ENCODE measurements at places on chromosomes 1 and 21.

DNA sequence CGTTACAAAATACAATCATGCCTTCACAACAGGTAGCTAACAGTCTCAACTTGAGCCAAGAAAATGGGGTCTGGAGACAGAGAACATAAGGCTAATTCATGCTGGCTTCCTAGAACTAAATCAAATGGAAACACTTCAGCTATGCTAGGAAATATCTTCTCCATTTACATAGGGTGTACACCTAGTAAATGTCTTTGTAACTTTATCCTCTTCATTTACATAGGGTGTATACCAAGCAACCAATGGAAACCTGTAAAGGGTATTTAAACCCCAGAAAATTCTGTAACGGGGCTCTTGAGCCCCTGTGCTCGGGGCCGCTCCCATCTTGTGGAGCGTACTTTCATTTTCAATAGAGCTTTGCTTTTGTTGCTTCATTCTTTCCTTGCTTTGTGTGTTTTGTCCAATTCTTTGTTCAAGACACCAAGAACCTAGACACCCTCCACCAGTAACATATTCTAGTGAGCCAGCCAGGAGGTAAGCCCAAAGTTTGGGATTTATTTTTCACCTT lies 19.5 kb upstream of the CYP4X1 start:
- no peak for DNase-seq

DNA sequence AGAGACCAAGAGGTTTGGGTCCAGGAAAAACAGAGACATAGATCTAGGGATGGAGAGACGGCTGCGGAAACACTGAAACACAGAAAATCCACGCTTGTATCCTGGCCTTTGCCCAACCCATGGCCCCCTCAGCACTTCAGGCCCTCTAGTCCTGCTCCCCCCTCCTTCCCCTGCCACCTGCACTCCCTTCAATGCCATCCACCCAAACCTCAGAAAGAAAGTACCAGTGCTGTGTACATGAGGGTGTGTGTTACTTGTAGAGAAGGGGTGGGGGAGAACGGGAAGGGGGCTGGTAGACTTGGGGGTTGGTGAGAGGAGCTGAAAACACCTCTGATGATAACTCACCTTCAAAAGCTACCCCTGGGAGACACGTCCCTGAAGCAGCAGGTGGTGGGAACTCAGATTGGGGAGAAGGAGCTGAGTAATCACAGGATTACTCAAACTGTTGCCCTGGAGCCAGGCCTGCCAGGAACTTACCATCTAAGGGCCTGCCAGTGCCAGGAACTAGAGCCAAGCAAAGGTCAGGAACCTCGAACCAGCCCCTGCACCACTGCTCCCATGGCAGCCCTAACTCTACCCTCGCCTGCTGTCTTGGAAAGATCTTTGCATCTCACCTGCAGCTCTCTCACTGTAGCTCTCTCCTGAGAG lies 11.5 kb downstream of the RORC start:
- DNase-seq = no peak

- DNase-seq = no peak
These were observed 61.3 kb downstream of the NFASC start for GRCh38 chr1:204931768-204932572.

DNA sequence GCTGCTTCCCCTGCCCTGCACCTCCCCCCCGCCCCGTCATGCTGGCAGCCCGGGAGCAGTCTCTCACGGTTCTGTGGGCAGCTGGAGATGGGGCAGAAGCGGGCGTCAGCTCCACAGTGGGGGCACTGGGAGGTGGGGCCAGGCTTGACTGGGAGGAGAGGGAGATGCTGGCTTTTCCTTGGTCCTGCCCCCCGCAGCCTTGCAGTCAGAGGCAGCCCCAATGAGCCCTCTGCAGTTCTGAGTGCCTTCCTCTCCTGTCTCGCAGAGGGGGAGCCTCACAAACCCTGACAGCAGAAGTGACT lies 21.7 kb downstream of the ARHGEF10L start:
- DNase-seq = no peak

GRCh38 chr1:10768552-10768951 lies 27.9 kb downstream of the CASZ1 start:
- no peak for DNase-seq

DNA sequence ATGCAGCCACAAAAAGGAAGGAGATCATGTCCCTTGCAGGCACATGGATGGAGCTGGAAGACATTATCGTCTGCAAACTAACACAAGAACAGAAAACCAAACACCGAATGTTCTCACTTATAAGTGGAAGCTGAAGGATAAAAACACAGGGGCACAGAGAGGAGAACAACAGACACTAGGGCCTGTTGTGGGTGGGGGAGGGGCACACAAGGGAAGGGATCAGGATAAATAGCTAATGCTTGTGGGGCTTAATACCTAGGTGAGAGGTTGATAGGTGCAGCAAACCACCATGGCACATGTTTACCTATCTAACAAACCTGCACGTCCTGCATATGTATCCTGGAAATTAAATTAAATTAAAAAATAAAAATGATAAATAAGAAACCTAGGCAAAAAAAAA lies 969.9 kb downstream of the TTLL7 start:
- no peak for DNase-seq

DNA sequence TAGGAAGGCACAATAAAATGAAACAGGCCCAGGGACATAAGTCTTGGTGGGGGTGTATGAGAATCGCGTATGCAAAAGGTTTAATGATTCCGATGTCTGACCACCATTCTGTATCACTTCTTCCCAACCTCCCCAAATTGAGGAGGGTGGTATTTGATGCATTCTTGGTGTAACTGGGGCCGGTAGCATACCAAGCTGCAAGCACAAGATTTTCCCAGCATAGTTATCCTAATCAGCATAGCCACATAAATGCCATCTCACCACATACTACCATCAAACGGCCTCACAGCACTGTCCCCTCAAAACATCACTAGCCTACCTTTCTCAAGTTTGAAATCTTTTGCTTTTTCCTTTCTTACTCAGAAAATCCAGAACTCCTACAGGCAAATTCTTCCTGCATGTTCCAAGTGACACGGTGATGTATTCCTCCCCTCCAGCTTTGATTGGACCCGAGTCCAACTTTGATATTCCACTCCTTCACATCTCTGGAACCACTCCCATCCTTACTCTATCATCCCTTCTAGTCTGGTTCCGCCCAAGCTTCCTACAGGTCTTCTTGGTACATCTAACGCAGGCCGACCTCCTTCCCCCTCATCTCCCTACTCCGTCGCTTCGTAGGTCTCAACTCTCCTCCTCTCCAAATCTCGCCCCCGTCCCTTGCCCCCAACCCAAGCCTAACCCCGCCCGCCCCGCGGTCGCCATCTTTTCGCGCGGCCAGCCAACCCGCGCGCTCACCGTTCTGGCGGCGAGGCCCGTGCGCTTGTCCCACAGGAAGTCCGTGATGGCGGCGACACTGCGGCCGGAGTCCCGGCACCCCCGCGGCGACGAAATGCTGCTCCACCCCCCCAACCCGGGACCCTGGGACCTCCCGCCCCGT lies 600 bp downstream of the CLK2 start:
- no peak for DNase-seq

GRCh38 chr1:220876511-220877376 lies 2.5 kb upstream of the HLX start:
- DNase-seq = no peak

DNA sequence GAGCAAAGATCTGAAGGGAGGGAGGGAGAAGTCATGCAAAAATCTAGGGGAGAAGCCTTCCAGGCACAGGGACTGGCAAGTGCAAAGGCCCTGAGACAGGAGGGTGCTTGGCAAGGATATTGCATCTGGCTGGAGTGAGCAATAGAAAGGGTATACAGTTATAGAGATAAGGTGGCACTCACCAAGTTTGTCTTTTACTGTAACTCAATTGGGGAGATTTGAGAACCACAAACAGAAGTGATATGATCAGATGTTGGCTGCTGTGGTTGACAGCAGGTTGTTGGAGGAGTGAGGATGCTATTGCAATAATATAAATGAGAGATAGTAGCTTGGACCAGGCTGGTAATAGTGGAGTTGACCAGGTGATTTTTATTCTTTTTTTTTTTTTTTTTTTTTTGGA lies 25.6 kb downstream of the MCOLN3 start:
- DNase-seq = no peak

DNA sequence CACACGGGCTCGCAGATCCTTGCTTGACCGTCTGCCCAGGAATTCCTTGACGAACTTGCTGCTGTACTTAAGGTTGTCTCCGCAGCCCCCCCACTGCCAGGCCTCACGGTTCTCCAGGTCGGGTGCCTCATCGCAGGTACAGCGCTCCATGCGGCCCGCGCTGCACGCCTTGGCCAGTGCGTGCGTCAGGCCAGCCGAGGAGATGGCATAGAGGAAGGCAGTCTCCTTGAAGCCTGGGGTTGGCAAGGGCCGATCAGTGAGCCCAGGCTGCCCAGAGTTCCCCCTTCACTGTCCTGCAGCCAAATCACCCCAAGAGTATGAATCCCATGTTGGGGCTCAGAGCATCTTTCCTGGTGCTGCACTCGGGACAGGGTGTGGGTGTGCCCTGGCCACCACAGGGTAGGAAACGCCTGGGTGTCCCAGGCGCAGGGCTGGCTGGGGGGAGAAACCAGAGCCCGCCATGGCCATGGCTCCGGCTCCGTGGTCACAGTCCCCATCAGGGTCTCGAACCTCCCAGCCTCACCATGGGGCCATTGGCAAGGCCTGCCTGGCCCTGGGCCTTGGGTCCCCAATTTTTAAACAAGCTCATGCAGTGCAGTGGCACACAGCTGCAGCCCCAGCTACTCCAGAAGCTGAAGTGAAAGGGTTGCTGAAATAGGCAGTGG lies 23.4 kb downstream of the WNT9A start:
- DNase-seq = no peak

DNA sequence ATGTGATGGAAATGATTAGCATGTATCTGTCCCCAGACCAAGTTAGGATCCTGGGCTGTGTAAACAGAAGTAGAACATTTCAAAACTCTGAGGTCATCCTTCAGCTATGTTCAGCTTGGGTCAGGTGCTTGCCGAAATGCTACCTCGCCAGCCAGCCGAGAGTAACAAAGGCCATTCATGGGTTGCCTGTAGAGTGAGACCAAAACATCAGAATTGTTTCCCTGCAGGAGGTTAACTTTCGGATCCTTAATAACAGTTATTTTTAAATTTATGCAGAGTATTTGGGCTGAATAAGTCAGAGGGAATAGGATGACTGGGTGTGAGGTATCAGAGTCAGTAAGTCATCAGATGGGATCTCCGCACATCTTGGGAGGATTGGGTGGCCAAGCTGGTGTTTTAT lies 35.6 kb downstream of the SMYD2 start:
- DNase-seq = no peak

DNA sequence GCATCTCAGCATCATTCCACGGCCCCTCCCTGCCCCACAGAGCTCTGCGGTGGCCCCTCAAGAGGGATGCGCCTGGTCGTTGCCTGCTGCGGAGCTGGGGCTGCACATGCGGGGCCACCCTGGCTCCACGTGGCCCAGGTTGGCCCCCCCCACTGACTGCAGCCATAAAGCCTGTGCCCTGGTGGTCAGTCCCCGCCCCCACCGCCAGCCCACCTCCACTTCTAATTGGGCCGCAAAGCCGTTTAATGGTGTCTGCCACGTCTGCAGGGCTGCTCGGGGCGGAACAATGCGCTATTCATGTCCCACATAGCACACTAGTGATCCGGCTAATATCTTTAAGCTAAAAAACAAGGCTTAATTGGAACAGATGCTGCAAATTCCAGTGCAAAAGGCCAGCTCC lies 33.5 kb upstream of the ACTRT2 start:
- no peak for DNase-seq

DNA sequence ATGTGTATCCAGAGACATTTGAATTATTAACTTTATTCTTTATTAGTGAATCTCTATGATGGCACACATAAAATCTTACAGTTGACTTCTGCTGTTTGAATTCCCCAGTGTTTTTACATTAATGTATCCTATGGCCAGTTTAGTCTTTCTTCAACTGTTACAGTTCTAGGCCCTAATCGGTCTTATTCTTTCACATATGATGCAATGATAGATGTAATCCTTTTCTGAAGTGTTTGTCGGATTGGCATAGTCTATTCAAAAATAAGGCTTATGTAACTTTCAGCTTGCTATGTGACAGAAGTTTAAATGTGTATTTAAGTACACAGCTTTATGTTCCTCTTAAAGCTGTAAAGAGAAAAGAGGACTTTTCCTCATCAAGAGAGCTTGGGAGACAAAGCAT lies 26.4 kb upstream of the KIAA1614 start:
- no peak for DNase-seq

- DNase-seq = no peak
These were observed 18.7 kb downstream of the NEK2 start for GRCh38 chr1:211656728-211657127.

DNA sequence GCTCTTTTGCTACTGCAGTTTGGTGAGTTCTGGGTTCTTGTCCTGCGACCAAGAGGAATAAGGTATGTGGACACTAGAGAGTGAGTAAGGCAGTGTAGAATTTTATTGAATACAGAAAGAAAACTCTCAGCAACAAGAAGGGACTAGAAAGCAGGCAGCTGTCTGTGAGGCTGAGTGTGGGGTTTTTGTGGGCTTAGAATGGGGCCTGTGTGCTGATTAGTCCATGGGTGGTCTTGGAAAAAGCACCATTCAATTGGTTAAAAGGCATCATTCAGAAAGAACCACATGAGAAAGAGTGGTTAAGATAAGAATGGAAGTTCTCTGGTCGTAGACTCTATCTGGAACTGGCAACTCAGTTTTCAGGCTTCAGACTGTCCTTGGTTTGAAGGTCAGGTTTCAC lies 298.8 kb downstream of the TGFB2 start:
- DNase-seq = no peak

- no peak for DNase-seq
These were observed 114.2 kb downstream of the SIK1 start for GRCh38 chr21:43312751-43313169.

DNA sequence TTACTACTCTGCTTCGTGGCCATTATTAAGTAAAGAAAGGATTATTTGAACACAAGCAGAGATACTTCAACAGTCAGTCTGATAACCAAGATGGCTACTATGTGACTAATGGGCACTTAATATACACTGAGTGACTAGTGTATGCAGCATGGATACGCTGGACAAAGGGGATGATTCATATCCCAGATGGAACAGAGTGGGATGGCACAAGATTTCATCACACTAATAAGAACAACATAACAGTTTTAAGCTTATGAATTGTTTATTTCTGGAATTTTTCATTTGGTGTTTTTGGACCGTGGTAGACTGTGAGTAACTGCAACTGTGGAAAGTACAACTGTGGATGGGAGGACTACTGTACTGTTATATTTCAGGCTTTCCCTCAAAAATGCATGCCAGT lies 9.4 kb downstream of the ZCCHC17 start:
- no peak for DNase-seq

GRCh38 chr1:160850993-160851392 lies 11.7 kb downstream of the CD244 start:
- DNase-seq = no peak

DNA sequence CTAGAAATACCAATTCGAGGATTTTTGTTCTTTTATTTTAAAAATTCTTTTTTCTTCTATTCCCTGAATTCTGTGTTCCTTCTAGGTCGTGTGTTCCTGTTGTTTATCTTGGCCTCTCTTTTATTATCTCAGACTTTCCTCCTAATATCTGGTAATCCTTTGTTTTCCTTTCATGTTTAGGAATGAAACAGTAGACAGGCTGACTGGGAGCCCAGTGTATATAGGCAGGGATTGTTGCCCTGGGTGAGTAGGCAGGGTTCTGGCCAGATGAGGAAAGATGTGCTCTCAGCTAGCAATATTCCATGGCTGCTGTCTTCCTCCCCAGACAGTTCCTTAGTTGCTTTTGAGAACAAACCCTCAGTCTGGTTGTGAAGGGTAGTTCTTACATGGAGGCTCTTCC lies 161.8 kb upstream of the PDE4B start:
- DNase-seq = no peak

- no peak for DNase-seq
These were observed 59.2 kb downstream of the KRTAP19-8 start for GRCh38 chr21:30979054-30979453.

Measured in stimulated activated CD4-positive, alpha-beta T cell treated with anti-CD3 and anti-CD28 coated beads, Interleukin-4, amount 100 ng/mL, for 1 hour (primary cell).